ENCODE measurements at places on chromosomes 7 and 10. TPM values are rescaled to one million over a fixed set of nuclear protein-coding genes. Genes with fewer than 3 reads are reported as not detected.
A peak's percentile ranks its signal among the peaks of the same experiment; 100 is the strongest.

DNA sequence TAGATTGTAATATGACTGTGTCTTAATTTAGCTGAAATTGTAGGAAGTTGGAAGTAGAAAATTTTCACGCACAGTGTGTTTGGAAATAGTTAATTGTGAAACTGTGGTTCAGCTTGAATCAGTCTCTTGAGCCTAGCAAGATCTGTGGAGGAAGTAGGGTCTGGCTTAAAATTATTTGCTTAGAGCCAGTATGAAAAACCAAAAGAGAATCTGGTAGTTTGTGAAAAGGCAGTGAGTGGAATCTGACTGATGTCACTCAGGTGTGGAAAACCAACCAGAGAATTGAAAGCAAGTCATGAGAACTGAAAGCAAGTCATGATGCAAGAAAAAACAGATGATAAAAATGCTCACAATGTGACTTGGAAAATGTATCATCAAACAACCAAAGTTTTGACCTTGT, 11.5 kb downstream of the LIPJ start:
- no peak for DNase-seq

GRCh38 chr7:134827889-134828288, 48.5 kb downstream of the CALD1 start:
- peak; percentile 90 for DNase-seq

GRCh38 chr10:79196470-79197461, 128.0 kb downstream of the ZMIZ1 start:
- no peak for DNase-seq

DNA sequence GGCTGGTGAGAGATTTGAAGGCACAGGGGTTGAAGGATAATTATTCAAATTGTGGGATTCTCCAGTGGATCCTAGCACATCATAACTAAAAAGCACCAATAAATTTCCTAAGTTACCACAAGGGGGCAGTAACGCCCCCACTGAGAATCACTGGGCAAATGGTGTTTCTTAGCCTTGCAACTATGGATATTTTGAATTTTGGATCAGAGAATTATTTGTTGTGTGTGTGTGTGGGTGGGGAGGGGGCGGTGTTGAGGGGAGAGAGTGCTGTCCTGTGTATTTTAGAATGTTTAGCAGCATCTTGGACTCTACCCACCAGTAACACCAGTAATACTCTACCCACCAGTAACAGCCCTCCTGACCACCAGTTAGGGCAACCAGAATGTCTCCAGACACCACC, 63.3 kb upstream of the PRKG1 start:
- DNase-seq: no peak

DNA sequence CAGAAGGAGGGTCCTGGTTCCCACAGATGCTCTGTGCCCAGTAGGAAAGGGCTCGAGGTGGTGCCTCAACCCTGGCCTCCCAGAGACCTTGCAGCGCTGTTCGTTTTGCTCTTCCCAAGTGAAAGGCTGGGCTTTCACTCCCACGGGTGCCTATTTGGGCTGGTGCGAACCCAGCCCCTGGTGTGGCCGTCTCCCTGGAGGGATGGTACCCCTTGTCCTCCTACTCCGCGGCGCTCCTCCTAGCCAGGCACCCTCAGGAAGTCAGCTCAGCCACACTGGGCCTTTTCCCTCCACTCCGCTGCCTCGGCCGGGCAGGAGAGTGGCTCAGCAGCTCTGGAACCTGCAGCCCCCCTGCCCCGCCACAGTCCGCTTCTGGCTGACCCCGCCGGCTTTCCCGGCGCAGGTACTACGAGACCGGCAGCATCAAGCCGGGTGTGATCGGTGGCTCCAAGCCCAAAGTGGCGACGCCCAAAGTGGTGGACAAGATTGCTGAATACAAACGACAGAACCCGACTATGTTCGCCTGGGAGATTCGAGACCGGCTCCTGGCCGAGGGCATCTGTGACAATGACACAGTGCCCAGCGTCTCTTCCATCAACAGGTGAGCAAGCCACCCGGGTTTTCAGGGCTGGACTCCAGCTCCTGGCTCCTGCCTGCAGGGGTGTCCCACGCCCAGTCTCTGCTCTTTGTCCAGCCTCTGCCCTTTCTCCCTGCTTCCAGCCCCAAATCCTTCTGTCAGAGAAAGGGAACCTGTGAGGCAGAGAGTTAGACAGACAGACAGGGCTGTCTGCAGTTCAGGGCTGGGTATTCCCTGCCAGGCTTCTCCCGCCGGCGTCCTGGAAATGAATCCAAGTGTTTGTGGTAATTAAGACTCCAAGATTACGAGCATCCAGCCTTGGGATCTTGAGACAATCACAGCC, 5.2 kb downstream of the PAX2 start:
- no peak for DNase-seq

PIK3AP1 gene
- total RNA-seq: 9.3 TPM

GRCh38 chr7:98733036-98733435, 116.0 kb downstream of the NPTX2 start:
- DNase-seq: no peak

PON1 gene
- total RNA-seq: 1.00 TPM

GRCh38 chr7:26937939-26938623, 73.7 kb upstream of the SKAP2 start:
- no peak for DNase-seq

SH3PXD2A gene
- 17.3 TPM for total RNA-seq

MRC1 gene
- 0.05 TPM for total RNA-seq

HPSE2 gene
- total RNA-seq: not detected

DNA sequence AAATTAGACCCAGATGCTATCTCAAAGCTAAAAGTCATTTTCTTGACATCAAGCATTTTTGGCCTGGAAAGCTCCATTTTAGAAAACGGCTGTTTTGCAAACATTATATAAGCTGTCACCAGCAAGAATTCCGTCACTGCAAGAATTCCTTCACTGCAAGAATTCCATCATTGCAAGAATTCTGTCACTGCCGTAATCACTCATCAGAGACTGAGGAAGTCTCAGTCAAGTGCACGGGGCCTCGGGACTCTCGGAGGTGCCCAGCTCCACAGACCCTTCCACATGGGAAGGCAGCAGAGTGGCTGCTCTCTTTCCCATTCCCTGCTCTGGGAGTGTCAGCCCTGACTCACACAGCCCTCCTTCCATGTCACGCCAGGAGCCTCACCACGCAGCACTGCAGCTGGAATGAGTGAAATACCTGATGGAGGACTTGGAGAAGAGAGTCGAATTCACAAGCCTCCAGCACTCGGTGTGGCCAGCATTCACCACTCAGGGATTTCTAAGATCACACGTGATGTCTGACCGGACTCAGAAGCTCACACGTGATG, 168.3 kb downstream of the PTPRN2 start:
- no peak for DNase-seq

DNA sequence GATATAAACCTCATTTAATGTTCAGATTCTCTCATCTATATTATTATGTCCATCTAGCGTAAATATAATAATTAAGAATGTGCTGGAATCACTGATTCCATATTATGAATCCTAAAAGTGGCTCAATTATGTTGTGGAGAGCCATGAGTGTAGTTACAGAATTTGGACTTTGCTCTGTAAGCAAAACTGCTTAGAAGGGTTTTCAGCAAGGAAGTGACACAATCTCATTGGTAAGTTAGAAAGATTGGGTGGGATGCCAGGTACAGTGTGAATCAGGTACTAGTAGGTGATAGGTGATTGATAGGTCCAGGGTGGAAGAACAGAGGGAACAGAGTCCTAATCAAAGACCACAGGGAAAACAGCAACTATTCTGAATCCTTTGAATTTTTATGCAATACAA, 74.9 kb upstream of the ABLIM1 start:
- no peak for DNase-seq

GRCh38 chr10:128751284-128751683, 625.1 kb upstream of the MKI67 start:
- DNase-seq: peak; percentile 21

FGF8 gene
- total RNA-seq: 0.61 TPM

DNA sequence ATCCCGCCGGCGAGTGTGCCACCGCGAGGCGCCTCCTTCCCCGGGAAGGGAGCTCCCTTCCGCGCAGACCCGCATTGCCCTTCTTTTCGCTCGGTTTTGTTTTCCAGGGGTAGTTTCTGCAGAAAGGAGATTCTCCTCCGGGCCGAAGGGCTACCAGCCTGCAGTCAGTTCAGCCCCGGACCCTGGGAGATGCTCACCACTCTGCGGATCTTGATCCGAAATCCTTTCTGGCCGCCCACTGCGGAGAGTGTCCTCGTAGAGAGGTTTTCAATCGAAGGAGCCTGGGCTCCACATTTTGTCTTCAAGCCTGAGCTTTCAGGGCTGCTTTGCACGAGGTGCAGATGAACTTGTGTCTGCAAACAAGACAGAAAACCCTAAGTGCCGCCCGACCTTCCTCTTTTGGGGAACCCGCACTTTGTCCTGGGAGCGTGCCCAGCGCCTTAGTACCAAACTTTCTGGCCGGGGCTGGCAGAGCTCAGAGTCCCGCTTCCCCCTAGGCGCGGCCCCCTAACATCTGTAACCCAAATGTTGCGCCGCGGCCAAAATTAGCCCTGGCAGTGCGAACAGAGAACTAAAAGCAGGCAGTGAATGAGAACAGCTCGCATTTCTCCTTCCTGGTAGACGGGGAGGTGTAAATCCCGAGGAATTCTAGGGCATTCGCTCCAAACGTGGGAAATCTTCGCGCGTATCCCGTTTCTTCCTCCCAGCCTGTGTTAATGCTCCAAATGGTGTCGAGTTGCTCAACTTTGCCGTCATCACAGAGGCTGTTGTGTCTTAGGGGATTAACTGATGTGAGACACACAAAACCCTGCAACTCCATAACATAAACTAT, 6.7 kb upstream of the EN2 start:
- no peak for DNase-seq

DNA sequence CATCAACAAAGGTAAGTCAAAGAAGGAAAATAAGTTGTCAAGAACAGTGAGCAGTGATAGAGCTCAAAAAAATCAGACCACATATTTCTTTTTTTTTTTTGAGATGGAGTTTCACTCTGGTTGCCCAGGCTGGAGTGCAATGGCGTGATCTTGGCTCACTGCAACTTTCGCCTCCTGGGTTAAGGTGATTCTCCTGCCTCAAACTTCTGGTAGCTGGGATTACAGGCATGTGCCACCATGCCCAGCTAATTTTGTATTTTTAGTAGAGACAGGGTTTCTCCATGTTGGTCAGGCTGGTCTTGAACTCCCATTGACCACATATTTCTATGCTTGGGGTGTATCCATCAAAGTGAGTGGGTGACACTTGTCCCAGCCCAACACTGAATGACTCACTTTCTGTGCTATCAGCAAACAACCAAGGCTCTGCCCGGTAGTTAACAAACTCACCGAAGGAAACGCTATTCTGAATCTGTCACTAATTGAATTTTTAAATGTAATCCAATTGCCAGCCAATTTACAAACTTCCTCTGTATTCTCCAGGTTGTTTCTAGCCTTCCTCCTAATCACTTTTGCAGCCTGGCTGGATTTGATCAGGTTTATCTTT, 19.6 kb upstream of the SMNDC1 start:
- DNase-seq: peak; percentile 52

DNA sequence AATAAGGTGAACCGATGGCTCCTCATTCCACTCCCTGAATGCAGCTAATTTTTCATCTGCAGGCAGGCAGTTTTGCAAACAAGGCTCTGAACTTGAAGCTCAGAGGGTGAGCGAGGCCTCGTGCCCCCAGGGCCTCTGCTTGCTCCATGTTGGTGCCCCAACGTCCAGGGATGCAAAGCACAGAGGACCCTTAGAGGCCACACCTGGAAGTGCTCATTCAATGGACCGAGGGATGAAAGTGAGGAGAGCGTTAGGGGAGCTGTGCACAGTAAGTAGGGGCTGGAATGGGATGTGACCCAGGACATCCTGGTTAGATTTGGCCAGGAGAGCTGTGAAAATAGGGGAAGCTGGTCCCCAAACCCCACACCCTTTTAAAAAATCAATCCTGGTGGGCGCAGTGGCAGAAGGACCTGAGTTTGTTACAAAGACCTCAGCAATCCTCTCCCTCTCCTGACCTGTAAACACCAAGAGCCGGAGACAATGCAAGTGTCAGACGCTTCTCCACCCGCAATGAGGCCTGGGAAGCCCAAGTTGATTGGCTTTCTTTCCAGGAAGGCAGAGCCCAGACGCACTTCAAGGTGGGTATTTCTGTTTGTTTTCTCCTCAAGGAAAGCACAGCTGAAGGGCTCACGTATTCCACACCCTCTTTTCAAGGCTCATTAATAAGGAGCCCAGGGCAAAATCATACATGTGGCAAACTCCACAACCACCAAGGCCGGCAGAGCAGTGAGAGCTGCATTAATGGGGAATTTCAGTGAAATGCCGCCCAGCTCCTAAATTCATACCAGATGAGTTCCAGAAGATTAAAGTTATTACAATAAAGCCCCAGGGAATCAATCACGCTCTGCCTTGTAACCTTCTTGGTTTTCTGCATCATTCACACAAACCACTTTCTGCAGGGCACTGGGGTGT, 14.1 kb upstream of the CXCL12 start:
- no peak for DNase-seq

ANLN gene
- 11.4 TPM for total RNA-seq

DNA sequence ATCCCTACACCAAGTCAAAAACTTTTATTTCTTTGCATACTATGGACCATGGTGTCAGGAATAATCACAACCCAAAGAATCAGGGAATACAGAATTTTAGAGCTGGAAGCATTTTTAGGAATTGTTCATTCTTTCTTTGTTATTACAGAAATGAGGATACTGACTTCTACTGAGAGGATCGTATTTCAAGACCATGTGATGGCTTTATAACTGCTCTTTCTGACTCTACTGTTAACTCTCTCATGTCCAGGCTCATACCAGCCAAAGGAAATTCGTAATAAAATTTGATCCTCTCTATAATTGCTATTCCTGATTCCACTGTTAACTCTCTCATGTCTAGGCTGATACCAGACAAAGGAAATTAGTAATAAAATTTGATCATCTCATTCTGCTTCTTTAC, 1050.9 kb upstream of the C7orf33 start:
- no peak for DNase-seq

DNA sequence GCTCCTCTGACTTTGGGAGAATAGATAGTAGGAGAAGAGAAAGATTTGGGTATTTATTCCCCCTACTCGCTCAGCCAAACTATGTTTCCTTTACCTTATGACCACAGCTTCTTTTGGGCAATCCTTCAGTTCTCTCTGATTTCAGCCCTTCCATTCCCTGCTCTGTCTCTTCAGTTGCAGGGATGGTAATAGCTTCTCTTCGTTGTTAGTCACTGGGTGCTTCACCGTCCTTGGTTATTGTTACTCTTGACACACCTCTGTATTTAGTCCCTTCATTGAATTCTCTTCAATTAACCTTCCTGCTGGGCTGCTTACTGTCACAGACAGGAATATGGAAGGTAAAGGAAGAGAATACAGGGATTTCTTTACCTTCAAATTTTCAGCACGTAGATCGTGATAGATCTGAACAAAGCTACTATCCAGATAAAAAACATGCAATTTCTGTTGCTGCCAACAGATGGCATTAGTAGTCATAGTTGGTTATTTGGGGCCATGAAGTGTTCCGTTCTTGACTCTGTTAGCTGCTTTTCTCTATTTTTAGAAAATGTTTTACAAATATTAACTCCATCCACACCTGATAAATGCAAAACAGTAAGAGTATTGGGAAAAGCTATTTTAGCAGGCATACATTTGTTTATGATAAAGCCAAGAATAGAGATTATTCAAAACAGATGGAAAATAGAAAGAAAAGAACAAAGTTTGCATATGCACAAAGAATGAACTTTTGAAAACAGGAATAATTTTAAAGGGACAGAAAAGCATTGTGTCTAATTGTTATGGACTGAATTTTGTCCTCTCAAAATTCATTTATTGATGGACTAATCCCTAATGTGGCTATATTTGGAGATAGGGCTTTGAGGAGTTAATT, 14.0 kb upstream of the PTTG1IP2 start:
- peak; percentile 41 for DNase-seq

KCP gene
- 0.20 TPM for total RNA-seq

GRCh38 chr7:156765901-156766656, 125.5 kb downstream of the RNF32 start:
- no peak for DNase-seq
